ENCODE measurements at places on chromosomes 16 and 17.

- no peak for DNase-seq
Observed at GRCh38 chr17:55237841-55238178, 26.9 kb upstream of the HLF start.

- DNase-seq: no peak
Observed at GRCh38 chr17:48985436-48986245, 11.5 kb upstream of the IGF2BP1 start.

DNA sequence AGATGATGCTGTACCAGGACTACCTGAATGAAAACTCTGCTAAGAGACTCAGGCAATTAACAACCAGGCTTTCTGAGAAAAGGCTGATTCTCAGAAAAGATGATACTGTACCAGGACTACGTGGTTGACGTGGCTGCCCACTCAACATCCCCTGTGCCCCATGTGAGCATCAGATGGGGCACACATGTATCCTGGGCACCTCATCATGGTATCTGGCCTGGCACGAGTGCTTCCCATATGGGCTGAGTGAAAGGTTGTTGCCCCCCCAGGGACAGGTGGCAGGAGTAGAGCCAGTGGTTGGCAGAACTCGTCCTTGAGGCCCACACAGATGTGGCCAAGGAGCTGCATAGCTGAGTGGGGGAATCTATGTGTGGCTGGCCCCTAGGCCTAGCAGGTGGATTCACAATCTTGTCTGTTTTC is 3.5 kb upstream of the CES4A start:
- no peak for DNase-seq

DNA sequence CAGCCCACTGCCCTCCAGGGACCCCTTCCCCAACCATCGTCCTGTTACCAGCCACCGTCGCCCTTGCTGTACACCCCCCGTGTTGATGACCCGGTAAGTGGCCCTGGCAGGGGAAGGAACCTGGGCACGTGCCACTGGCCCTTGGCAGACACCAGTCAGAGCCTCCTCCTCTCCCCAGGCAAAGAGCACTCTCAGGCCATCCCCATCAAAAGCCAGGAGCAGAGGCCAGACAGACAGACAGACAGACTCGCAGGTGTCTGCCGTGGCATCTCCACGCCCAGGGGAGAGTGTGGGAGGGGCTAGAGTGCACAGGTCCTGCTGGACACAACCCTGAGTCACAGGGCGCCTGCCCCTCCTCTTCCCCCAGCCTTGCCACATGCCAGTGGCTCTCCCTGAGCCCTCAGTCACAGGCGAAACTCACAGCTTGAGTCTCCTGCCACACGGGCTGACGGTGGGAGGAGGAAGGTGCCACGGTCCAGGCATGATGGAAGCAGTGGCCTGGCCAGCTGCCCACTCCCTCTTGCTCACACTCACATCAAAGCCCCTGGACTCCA is 7.8 kb downstream of the CLCN7 start:
- peak; percentile 11 for DNase-seq

GRCh38 chr16:85777583-85778310 is 21.6 kb downstream of the EMC8 start:
- DNase-seq: no peak

GRCh38 chr16:84787263-84787622 is 32.5 kb upstream of the CRISPLD2 start:
- DNase-seq: no peak

DNA sequence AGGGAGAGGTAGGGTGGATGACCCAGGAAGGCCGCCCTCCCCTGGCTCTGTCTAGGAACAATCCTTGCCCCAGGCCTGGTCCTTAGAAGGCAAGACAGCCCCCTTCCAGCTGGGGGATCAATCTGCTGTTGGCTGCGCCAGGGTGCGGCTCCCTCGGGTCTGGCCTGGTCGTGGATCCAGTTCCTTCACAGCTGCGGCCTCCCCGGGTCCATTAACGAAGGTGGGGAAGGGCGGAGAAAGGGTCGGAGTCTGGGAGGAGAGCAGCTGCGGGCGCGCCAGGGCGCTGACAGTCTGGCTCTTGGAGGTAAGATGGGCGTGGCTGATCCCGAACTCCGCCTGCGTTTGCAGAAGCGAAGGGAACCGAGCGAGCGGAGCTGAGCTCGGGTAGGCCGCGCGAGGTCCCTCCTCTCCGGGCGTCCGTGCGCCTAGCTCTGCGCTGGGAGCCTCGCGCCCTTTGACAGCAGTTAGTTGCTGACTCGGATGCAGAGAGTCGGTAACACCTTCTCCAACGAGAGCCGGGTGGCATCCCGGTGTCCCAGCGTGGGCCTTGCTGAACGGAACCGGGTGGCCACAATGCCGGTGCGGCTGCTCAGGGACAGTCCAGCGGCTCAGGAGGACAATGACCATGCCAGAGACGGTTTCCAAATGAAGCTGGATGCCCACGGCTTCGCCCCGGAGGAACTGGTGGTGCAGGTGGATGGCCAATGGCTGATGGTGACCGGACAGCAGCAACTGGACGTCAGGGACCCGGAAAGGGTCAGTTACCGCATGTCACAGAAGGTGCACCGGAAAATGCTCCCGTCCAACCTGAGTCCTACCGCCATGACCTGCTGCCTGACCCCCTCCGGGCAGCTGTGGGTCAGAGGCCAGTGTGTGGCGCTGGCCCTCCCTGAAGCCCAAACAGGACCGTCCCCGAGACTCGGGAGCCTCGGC is at the start of gene HSPB9:
TSS of gene HSPB9 (plus strand) at position 434 of the 933 bp plus-strand sequence. CDS start at position 481, 47 bp downstream.
- no peak for DNase-seq

Data from MV-4-11 (cell line).